Activated CD8-positive, alpha-beta memory T cell treated with anti-CD3 and anti-CD28 coated beads for 48 hours (primary cell): ENCODE measurements at places on chromosomes 1 and 21.

GRCh38 chr1:111030590-111030989, 66.9 kb upstream of the LRIF1 start:
- no peak for DNase-seq

GRCh38 chr1:150567717-150568593, 11.5 kb downstream of the MCL1 start:
- DNase-seq, result no peak

- no peak for DNase-seq
Observed at GRCh38 chr1:20322081-20322824, 31.6 kb downstream of the VWA5B1 start.

DNA sequence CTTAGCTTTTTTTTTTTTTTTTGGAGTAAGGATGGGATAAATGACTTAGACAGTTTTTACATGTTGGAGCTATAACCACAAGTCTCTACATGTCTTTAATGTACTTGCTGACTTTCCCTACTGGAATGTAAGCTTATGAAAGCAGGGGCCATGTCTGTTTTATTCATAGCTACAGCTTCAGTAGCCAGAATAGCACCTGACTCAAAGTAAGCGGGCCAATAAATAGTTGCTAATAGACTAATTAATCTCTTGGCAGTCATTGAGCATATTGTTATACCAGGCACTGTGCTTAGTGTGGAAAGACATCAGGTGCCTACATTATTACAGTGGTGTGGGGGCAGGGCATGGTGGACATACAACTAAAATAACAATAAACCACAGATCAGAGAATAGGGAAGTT, 84.4 kb upstream of the HOOK1 start:
- DNase-seq, result no peak

DNA sequence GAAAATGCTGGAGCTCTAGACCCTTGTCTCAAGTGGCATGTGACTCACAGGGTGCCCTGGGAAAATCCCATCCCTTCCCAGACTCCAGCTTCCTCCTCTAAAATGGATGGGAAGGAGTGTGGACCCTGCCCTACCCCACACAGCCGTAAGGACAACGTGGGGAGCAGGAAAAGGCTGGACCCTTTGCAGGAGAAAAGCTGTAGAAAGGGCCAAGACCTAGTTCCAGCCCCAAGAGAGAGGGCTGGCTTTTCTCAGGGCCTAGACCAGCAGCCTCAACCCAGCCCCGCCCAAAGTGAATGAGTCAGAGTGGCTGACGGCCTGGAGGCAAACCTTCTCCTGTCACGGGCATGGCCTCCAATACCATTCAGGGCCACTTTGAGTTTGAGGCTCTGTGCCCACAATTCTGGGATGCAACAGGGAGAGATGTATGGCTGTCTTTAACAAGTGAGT, 1.1 kb downstream of the LAMB3 start:
- peak; percentile 31 for DNase-seq

DNA sequence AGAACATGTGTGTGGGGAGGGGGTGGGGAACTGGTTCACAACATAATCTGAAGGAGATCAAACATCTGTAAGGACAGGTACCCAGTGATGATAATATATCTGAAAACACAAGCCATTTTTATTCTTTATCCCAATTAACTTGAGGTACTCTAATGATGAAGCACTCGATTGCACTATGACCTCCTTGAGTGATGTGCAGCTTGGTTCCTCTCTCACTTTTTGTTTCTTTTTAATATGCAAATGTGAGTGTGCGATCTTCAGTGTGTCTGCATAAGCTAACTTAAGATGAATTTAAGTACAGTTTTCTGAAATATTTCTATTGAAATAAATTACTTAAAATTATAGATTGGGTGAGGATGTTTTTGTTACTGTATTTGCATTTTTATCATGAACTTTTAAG, 50.6 kb upstream of the ANGPTL1 start:
- DNase-seq, result no peak

GRCh38 chr1:204678721-204679475, 6.6 kb downstream of the LRRN2 start:
- no peak for DNase-seq

- no peak for DNase-seq
Observed at GRCh38 chr1:233605205-233605604, 8.7 kb upstream of the KCNK1 start.

- DNase-seq, result no peak
Observed at GRCh38 chr1:87250336-87250735, 78.3 kb upstream of the LMO4 start.

- DNase-seq, result no peak
Observed at GRCh38 chr1:156420205-156421061, 51.4 kb downstream of the RHBG start.

DNA sequence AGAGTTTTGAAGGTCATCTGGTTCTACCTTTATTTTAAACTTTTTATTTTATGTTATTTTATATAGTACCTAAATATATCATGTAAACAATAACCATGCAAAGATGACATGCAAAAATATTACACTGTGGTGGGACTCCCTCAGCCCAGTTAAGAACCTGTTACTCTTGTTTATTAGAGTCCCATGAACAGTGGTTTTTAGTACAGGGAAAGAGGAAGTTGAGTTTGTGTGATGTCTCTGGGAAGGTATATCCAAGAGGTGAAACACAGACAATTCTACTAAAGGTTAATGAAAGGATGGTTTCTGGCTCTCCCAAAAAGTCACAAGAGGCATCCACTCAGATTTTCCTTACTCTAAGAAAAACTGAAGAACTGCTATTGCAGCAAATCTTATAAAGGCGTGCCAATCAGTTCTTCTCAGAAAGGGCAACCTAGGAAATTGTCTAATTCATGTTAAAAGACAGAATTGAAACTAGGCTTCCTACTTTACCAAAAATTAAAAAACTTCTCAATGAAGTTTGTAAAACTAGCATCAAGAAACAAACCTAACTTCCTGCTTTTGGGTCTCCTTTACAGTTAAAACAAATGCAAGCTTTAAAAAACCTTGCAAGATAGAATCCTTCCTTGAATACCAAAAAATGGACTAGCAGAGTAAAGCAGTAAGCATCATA, 19.9 kb downstream of the GFI1 start:
- DNase-seq, result no peak

DNA sequence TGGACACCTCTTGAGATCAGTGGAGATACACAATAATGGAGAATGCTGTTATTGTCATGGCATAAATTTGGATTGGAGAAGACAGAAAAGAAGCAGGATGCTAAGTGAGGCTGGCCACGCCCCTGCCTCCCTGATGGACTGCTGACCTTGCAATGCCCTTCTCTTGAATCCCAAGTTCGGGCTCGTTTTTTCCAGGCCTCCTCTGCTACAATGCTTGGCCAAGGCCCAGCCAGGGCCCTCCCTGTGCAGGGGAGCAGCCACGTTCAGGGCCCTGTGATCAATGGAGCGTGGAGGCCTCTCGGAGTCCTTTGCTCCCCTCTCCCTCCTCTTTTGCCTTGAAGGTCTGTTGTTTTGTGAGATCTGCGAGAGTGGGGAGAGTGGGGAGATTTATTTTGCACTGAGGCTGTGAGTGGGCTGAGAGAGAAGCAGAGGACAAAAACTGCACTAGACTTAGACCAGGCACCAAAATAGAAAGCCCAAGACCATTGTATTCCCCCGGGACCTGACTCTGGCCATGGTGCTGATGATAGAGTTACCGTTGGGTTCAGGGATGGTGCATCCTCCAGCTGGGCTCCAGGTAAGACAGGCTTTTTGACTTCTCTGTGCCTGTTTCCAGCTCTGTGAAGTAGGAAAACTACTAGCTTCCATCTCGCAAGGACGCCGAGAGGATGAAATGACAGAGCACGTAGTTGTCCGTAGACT, 268.6 kb downstream of the KAZN start:
- DNase-seq, result no peak

DNA sequence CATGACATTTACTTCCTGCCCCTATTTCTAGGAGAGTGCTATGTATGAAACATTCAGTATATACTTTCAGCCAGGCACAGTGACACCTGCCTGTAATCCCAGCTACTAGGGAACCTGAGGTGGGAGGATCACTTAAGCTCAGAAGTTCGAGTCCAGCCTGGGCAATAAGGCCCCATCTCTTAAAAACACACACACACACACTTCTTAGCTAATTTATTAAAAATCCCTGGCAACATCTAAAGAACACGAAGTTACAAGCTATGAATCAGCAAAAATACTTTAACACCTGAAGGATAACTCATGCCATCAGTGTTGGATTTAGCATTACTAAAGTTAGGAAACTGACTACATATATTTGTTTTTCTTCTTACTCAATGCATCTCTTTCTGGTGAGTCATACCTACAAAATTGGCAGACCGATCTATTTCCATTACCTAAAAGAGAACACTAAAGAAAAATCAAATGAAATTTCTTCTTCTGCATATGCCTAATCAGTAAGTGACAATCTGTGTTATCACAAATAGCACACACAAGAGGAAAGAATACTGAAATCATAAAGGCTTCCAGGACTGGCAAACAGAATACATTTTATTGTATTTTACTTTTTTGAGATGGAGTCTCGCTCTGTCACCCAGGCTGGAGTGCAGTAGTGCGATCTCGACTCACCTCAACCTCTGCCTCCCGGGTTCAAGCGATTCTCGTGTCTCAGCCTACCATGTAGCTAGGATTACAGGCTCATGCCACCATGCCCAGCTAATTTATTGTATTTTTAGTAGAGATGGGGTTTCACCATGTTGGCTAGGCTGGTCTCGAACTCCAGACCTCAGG, 41.4 kb downstream of the RNF115 start:
- DNase-seq, result no peak

DNA sequence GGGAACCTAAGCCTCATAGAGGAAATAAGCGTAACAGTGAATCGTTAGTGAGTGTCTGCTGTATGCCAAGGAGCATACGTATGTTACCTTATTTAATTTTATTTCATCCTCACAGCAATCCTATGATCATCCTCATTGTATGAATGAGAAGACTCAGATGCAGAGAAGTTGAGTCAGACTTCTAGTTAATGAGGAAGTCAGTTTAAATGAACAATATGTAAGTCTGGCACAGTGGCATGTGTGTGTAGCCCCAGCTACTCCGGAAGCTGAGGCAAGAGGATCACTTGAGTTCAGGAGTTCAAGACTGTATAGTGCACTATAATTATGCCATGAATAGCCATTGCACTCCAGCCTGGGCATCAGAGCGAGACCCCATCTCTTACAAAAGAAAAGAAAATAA, 148.0 kb downstream of the ZZZ3 start:
- no peak for DNase-seq

DNA sequence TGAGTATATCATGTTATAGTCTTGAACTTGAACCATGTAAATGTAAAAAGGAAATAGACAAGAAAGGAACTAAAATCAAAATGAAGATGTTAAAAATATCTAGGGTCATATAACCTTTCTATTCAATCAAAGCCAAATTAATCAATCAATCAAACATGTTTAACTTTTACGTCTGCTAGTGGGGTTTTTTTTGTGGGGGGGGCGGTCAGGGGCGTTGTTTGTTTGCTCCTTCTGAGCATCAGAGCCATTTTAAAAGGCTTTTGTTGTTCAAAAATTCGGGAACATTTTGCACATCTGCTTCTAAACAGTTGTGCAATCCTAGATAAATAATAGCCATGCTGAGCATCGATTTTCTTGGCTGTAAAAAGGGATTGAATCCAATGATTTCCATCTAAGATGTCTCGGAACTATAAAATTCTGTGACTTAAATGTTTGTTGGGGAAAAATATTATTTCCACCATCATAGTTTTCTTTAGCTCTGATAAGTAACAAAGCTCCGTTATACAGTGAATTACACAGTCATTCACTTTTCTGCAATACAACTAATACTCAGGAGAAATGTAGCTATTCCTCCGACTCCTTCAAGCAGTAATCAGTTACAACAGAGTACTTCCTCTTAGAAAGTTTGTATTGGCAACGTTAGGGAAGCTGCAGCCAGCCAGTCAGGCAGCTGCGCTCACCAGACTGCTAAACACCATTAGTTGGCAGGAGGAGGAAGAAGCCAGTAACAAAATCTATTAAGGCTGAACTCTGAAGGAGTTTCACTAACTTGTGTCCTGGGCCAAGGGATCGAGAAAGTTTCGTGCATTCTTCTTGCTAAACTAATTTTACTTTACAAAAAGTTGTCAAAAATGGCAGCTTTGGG, 2.2 kb downstream of the SPATA6 start:
- no peak for DNase-seq

DNA sequence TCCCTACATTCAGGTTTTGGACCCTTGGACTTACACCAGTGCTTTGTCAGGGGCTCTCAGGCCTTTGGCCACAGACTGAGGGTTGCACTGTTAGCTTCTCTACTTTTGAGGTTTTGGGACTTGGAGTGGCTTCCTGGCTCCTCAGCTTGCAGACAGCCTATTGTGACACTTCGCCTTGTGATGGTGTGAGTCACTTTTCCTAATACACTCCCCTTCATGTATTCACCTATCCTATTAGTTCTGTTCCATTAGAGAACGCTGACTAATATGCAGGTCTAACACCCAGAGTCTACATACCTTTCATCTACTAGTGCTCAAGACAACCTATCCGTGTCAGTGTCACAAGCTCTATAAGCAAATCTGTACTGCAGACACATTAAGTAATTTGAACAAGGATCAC, 605.3 kb downstream of the KCNT2 start:
- DNase-seq, result no peak

DNA sequence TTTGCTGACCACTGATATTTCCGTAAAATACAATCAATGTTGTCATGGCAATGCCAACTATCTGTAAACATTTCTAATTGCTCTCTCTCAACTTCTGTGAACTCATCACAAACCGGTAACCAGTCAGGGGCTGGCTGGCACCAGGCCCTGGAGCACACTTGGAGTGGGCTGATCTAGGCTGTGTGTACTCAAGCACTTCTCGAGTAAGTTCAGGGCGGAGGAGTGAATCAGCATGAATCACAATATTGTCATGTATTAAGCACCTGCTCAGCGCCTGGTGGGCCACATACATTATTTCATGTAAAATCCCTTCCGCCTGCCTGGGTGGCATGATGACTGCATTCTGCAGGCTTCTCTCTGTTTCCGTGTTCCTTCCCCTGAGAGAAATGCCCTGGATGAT, 212.4 kb downstream of the FOXD2 start:
- no peak for DNase-seq

GRCh38 chr1:84073266-84073665, 70.8 kb upstream of the PRKACB start:
- no peak for DNase-seq

- no peak for DNase-seq
Observed at GRCh38 chr21:39105341-39105765, 77.9 kb downstream of the PSMG1 start.

DNA sequence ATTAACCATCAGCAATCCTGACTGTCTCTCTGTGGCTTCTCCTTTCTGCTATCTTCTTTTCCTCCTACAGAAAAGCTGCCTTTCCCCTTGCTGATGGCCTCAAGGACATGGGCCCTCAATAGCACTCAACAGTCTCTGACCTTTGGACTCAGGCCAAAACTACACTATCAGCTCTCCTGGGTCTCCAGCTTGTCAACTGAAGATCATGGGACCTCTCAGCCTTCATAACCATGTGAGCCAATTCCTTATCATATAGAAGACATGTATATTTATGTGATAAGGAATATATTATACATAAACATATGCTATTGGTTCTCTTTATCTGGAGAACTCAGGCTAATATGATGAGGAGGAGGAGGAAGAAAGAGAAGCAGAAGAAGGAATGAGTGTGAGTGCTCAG, 91.8 kb upstream of the GJB5 start:
- no peak for DNase-seq

GRCh38 chr1:244874974-244875579, 10.7 kb upstream of the HNRNPU start:
- DNase-seq, result no peak
